CD4-positive, alpha-beta T cell treated with Interleukin-1 beta for 1 hour (primary cell): ENCODE measurements at places on chromosomes 2 and 18.

DNA sequence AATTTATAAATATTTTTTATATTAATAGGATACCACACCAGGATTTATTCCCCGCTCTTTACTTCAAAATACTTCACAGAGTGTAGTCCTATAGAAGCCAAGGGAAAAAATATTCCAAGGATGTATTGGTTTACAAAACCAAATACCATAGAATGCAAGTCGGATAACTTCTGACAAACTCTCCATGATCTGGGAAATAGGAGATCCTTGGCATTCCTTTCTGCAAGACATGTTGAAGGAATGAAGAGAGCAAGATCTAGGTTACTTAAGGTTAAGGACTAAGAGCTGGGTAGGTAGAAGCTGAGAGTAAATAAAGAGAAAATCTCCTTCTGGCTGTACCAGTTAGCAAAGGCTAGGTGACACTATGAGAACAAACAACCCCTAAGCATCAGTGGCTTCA lies 141.2 kb downstream of the LRATD1 start:
- no peak for DNase-seq

GRCh38 chr2:168814939-168815907 lies 12.8 kb downstream of the NOSTRIN start:
- no peak for DNase-seq

- DNase-seq = no peak
These were observed 203.5 kb upstream of the TMEFF2 start for GRCh38 chr2:192398236-192398635.

DNA sequence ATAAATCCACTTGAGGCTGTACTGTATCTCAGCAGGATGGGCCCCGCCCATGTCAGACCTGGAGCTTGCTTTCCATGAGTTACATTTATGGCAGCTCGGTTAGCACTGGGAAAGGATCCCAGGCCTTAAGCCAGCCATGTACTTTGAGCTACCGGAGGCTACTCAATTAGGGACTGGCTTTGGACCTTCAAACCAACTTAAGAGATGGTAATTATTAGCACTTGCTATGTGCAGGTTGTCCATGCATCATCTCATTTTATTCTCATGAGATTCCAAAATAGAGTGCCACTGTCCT lies 64.4 kb downstream of the ACTR2 start:
- DNase-seq = no peak

GRCh38 chr18:23977719-23978483 lies 36.7 kb upstream of the TTC39C start:
- DNase-seq = peak; percentile 32

DNA sequence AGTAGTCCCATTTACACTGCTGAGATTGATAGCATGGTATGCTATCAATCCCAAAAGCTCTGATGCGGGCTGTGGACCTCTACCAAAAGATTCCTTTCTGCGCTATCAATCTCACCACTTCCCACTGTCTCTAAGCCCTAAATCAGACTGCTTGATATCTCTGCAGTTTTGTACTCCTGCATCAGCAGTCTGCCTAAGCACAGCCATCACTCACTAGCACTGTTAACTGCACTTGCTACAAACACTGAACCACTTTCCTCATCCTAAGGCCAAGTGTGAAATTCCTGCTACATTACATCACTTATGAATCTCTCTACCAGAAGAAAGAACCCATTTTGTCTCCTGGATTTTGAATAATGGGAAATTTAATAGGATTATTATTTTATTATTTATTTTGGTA lies 237.0 kb downstream of the HNMT start:
- no peak for DNase-seq
